Activated T-cell treated with anti-CD3 and anti-CD28 coated beads, Interleukin-2, amount 50 U/mL, for 72 hours (primary cell): ENCODE measurements at places on chromosomes 5 and 9.

DNA sequence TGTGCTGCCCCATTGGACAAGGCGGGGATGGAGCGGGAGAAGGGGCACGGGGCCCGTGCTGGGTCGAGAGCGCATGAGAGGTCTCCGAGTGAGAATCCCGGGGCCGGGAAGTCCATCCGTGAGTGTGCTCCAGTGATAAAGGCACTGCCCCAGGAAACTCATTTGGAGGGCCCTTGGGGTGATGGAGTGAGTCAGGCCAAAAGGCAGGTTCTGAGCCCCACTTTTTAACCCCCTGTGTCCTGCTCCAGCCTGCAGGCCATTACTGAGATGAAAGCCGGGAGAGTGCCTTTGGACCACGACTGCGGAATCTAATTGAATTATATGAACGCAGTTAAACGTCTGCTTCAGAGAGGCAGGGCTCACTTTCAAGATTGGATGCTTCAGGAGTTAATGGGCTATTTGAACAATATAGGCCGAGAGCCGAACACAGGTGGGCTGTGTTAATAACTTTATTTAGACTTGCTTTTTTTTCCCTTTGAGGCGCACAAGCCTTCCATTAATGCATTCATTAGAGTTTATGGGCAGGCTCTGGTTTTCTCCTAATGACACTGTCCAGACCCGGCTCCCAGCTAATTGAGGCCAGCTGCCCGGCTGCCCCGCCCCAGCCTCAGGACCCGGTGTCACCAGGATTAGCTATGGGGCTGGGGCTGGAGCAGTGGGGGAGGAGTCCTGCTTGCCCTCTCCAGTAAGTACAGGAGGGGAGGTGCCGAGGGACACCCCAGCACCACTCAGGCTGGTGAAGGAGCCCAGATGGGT lies 79.1 kb upstream of the LMX1B start:
- DNase-seq = no peak

DNA sequence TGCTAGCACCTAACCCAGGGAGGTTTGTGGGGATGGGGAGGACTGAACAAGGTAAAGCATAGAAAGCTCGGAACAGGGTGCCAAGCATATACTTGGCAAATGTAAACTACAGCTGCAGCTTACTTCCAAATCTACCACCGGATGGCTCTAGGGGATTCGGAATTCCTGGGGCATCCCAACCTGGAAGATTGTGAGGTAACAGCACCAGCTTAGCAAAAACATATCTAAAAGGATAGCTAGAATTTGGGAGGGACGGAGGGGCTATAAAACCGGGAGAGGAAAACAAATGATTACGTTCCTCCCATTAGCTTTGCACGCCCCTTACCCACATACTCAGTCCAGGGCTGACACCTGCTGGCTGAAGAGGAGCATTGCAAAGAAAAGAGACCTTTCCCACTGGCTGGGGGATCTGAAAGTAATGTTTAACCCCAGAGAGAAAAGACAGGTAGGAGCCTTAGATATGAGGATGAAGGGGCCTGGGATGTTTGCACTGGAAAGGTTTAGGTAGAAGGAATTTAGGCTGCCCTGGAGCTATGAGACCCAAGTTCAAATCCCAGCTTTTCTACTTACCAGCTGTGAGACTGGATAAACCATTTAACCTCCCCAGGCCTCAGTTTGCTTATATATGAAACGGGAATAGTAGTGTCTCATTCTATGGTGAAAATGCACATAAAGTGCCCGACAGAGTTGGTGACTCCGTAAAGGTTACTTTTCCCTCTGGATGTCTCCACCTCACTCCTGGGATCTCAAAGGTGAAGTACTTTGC lies 73.6 kb downstream of the FAM114A2 start:
- peak; percentile 59 for DNase-seq

GRCh38 chr5:14267991-14268708 lies 125.0 kb downstream of the TRIO start:
- DNase-seq = no peak

- no peak for DNase-seq
Observed at GRCh38 chr5:67378256-67378655, 181.7 kb upstream of the CD180 start.

GRCh38 chr9:126842977-126843799 lies 17.3 kb upstream of the ZBTB34 start:
- no peak for DNase-seq

- DNase-seq = no peak
Observed at GRCh38 chr5:81544351-81545018, 150.6 kb upstream of the ACOT12 start.

DNA sequence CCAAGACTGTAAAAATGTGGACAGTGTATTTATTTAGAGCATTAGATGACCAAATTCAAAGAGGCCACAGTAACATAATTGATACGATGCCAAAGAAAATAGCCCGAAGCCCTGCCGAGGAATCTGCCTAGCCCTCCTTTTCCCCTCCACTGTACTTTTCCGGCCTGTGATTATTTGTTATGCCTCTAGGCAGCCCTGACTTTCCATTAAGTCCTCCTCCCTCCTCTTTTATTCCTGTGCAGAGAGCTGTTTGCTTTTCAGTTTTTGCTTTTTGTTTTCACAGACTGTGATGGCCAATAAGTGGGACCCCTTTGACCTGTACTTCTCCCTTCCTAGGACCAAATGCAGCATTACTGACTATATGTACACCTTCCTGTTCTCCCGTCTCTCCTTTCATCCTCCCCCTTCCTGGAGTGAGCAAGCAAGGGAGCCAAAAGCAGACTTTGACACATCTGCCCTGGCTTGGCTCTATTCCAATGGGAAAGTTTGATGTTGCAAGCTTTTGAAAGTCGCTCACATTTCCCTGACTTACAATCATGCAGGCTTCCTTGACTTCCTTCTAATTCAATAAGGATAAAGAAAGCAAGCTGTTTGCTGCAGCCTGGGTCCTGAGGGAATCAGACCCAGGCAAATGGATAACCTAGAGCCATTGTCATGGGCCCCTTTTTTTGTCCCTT lies 76.1 kb downstream of the NREP start:
- no peak for DNase-seq

GRCh38 chr9:100379862-100380261 lies 27.1 kb upstream of the TEX10 start:
- no peak for DNase-seq

GRCh38 chr9:3520564-3520963 lies 5.2 kb downstream of the RFX3 start:
- DNase-seq = no peak

GRCh38 chr5:6493681-6494454 lies 45.2 kb downstream of the UBE2QL1 start:
- DNase-seq = no peak

DNA sequence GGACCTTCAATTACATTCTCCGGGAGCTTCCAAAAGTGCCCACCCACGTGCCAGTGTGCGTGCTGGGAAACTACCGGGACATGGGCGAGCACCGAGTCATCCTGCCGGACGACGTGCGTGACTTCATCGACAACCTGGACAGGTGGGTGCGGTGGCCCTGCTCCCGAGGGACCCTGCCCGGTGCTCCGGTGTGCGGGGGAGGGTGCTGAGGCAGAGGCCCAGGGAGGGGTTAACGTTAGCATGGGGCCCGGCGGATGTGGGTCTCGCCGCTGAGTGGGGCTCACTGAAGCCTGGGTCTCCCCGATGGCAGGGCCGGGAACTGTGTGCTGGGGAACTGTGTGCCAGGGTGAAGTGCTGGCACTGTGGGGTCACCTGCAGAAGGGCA lies 10.6 kb upstream of the AJM1 start:
- DNase-seq = no peak

GRCh38 chr9:124673063-124673462 lies 98.0 kb downstream of the NR6A1 start:
- DNase-seq = no peak
